GM12892 (cell line): ENCODE measurements at places on chromosomes 1 and 21.

- DNase-seq: no peak
These were observed 48.7 kb upstream of the PRDM2 start for GRCh38 chr1:13651279-13651678.

DNA sequence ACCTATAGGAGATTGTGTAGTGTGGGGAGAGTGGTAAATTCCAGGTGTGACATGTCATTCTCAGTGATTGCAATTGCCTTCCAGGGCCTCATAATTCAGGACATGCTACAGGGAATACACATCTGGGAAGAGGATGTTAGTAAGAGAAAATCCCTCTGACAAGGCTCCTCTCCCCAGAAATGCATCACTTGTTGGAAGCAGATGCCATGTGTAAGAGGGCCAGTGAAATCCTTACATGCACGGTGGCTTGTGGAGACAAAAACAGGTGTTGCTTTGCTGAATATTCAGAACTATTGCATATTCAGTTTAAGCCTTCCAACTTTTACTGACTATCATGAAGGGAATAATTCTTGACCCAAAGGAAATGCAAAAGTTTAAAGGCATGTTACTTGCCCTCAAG, 503.4 kb downstream of the NEGR1 start:
- no peak for DNase-seq

GRCh38 chr1:41954533-41954944, 35.8 kb upstream of the HIVEP3 start:
- DNase-seq: no peak

- no peak for DNase-seq
These were observed 480.0 kb upstream of the USP24 start for GRCh38 chr1:55695151-55695550.

- no peak for DNase-seq
These were observed at the start of gene COL16A1 for GRCh38 chr1:31703431-31704270. Gene COL16A1 (minus strand): TSS chr1:31704017. CDS start chr1:31702193, 1,824 bp downstream.

- no peak for DNase-seq
These were observed 26.9 kb upstream of the DDR2 start for GRCh38 chr1:162605225-162605927.

DNA sequence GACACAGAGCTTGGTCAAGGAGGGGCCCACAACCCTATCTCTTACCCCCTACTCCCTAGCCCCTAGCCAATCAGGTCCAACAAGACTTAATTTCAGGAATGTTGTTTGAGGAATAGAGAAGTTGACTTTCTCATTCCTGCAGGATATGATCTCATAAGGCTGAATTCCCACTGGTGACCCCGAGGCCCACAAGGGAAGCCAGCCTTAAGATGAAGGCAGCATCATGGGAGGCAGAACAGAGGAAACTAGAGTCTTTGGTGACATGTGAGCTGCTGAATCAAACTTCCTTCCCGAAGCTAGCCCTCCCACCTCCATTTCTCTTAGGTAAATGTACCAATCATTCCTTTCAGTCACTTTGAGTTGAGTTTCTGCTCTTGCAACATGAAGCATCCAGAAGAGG, 9.1 kb upstream of the PDIK1L start:
- DNase-seq: no peak

DNA sequence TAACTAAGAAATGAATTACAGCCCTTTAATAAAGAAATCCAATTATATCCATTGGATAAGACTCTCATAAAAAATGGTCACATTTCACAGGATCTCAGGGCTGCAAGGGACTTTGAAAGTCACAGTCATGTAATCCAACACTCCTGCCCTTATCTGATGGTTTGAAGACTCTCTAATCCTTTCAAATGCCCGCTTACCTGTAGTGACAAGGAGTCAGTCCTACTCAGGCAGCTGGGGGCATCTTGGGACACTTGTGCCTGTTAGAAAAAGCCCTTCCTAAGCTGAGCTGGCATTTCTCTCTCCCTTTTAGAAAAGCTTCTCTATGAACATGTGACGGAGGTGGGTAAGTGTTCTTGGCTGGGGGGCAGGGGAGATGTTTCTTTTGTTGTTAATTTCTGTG, 11.0 kb upstream of the ZNF691 start:
- DNase-seq: no peak

GRCh38 chr1:199735660-199736059, 291.9 kb upstream of the NR5A2 start:
- DNase-seq: no peak

DNA sequence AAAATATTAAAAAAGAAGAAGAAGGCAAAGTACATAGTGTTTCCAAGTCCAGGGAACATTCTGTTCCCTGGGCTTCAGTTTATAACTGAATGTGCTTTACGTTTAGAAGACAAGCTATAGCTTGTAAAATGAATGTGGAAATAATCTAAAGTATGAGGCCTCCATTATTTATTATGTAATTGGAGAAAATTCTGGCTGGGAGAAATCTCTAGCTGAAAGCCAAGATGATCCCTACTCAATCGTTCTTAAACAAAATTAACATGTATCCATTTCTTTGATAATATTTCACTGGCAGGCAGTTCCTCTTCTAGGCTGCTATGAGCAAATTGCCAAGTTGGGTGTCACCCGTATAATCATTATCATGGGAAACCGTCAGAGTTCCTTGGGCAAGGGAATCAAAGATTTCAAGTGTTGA, 52.2 kb upstream of the ETS2 start:
- DNase-seq: no peak

- DNase-seq: no peak
These were observed 27.1 kb downstream of the MPZL1 start for GRCh38 chr1:167748906-167749305.

DNA sequence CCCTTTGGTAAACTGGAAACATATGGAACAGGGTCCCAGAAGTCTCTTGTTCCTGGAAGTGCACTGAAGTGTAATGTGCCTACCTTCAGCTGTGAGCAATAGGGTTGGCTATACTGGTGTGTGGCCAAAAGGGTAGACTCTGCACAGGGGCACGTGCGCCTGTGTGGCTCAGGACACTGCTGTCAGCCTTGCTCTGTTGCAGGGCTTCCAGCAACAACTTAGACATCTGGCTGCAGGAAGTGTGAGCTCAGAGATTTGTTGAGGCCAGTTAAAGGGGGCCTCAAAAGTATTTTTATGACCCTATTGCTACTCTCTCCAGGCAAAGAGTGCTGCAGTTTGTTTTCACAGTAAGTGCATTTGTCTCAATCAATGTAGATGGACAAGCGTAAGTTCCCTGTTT, 7.5 kb downstream of the CTPS1 start:
- no peak for DNase-seq

GRCh38 chr1:7781501-7781900, 2.6 kb upstream of the PER3 start:
- DNase-seq: no peak

GRCh38 chr1:224615861-224616755, at the start of gene CNIH3:
Gene CNIH3 (plus strand): TSS chr1:224616317. CDS start chr1:224617175, 858 bp downstream.
- DNase-seq: peak; percentile 27
